ENCODE measurements at places on chromosomes 7 and 10.
A peak's percentile ranks its signal among the peaks of the same experiment; 100 is the strongest.

GRCh38 chr10:98417973-98418664, 3.1 kb upstream of the PYROXD2 start:
- no peak for DNase-seq

DNA sequence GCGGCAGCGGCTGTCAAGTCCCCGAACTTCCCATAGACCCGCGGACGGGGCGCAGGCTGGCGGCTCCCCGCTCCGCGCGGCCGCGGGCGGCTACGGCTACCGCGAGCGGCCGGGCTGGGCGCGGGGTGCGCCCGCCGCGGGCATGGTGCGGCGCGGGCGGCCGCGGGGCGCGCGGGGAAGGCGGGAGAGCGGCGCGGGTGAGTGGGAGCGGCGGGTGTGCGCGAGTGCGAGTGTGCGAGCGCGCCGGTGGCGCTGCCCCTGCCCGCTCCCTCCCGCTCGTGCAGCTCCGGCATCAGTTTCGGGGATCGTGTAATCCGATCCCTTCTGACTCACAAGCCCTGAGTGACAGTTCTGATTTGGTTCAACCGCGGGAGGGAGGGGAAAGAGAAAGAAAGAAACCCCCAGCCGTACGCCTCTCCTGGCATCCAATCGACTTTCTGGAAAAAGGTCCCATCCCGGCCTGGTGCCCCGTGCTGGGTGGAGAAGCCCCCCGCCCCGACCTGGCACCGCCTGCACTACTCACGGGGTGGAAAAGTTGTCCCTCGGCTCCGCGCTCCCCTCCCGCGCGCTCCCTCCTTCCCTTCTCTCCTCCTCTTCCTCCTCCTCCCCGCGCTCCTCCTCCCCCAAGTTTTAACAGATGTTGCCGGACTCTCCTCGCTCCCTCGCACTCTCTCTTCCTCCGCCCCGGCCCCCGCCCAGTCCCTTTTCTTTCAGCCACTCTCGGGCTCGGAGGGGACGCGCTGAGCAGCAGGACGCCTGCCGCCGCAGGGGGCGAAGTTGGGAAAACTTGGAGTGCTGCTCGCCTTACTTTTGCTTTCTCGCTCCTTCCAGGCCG, at the start of gene GLI3:
TSS of gene GLI3 (minus strand) at position 234 of the 835 bp plus-strand sequence. CDS start 13,956 bp downstream, outside the sequence.
- DNase-seq: peak; percentile 98

DNA sequence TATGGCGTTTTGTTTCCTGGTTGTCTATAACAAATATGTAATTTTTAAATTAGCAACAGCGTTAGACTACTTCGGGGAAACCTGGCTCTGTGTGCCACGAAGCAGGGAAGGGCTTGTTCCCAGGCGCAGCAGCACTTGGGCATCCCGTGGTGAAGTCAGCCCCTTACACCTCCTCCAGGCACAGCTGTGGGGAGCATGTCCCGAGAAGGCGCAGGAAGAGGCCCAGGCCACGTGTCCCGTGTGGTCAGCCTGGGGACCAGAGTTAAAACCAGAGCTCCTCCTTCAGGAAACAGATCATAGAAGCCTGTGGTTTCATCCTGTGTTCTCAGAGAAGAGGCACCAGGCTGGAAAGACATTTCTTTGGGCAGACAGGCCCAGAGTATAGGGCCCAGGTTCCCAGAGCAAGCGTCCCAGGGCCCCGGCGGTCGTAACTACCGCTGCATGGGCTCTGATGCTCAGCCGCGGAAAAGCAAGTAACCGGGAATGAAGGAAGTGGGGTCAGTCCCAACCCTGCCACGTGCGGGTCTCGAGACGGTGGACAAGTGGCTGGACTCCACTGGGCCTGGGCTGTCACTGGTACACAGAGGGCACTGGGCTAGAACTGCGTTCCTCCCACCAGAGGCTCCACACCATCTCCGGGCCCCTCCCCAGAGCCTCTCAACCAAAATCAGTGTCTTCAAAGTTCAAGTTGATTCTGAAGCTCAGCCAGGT, 7.1 kb downstream of the NUDT1 start:
- DNase-seq: peak; percentile 91

DNA sequence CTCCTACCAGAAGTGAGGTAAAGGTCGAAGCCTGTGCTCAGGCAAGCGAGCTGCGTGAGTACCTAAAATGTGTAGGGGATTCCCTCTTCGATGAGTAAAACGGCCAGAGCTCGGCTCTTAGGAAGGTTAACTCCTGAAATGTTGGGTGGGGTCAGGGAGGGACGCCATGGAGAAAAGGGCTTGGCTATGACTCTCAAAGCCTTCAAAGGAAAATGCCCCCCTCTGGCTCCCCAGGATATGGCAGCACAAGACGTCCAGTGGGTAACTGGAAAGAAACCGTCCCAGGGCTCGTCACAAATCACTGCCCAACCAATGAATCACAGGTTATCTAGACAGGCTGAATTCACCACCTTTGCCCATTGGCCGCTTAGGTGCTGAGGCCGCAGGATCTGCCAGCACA, 58.0 kb downstream of the CALML3 start:
- DNase-seq: no peak

DNA sequence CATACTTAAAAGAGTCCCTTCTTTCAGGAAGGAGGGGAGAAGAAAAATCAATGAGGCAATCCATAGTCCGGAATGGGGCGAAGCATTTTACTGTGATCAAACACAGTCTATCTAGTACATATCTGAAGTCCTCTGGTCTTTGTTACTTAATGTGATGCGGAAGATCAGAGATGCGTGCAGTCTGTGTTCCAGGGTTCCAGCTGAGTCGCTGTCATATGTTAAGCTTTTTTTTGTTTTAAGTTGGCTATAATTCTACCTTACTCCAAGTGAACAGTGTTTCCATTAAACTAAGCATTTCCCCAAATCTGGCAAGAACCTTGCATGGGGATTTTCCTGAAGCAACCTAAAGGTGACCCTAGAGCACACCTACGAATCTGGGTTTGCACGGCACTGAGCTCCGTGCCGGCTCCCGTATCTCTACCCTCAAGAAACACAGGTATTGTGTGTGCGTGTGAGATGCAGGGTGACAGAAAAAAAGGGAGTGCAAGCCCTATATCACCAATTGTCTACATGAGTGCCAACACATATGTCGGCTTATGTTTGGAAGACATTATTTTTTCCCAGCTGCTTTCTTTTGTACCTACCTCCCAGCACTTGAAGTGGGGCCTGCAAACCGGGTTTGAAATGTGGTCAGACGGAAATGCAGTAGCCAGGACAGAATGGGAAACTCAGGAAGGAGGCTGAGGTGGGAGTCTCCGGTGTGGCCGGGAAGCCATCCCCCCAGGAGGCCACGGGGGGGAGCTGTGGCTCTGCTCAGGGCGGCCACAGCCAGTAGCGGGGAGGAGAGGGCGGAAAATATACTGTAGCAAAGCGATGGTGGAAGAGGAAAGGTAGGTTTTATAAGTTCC, 435.8 kb upstream of the MGMT start:
- DNase-seq: peak; percentile 89

GRCh38 chr10:51960494-51960895, 261.1 kb upstream of the CSTF2T start:
- no peak for DNase-seq

- no peak for DNase-seq
These were observed 69.8 kb upstream of the SEMA3A start for GRCh38 chr7:84264396-84264795.

GRCh38 chr7:155291045-155291530, 6.6 kb upstream of the INSIG1 start:
- no peak for DNase-seq

GRCh38 chr7:41131956-41132355, 570.9 kb downstream of the INHBA start:
- no peak for DNase-seq

DNA sequence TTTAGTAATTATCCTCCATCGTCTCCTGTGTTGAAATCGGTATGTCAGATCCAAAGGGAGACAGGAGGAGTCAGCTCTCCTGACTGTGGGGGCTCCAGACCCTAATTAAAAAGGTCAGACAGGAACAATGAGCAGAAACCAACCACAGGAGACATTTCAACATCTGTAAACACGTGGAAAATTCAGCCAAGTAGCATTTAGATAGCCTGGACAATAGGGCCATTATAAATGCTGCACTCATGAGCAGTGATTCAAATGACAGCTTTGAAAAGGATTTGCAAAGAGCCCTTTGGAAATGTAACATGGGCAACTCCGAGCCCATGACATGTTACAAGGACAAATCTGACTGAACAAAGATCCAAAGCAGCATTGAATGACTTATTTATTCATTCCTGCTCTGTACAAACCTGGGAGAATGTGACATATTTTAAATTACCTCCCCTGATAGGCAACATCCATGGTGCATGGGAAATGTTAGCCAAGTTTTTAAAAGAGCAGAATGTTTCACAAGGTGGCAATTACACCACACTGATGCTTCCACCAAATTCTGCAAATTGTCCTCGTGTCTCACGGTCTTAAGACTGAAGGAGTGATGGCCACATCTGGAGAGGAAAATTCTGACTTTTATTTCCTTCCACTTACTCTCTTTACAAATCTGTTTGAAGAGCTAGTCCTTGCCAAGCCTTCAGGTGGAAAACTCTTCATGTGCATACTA, 113.3 kb upstream of the KMT2E start:
- no peak for DNase-seq

- no peak for DNase-seq
These were observed 36.9 kb downstream of the BAG3 start for GRCh38 chr10:119688033-119688508.

DNA sequence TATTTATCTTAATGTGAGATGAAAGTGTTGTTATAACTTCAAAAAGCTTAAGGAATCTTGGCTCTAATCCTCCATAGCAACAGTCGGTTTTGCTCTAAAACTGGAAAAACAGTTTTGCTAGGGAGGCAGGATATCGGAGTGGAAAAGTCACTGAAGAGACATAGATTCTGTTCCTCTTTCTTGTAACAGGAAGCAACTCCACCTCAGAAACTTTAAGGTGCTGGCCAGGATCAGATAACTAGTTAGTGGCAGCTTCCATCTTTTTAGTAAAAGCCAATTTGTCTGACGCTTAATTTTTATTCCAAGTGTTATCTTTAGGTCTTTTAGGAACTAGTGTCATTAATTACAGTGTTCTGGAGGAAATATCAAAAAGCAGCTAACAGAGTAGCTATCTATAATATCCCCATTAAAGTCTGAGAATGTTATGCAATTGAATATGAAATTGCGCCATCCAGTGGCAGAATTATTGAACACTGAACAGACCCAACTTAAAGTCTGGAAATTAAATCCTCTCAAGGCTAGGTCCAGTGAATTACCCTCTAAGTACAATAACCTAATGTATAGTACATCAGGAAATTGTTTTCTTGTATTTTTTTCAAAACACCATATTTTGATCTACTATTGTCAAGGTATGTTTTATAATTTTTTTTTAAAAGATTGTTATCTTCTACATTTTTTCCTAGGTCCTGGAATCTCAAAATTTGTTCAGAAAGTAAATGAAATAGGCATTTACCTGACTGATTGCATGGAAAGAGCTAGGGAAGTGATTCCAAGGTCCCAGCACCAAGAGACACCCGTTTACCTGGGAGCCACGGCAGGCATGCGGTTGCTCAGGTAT, 65.9 kb upstream of the CC2D2B start:
- DNase-seq: no peak

GRCh38 chr7:114298011-114298410, 116.6 kb upstream of the FOXP2 start:
- DNase-seq: no peak

DNA sequence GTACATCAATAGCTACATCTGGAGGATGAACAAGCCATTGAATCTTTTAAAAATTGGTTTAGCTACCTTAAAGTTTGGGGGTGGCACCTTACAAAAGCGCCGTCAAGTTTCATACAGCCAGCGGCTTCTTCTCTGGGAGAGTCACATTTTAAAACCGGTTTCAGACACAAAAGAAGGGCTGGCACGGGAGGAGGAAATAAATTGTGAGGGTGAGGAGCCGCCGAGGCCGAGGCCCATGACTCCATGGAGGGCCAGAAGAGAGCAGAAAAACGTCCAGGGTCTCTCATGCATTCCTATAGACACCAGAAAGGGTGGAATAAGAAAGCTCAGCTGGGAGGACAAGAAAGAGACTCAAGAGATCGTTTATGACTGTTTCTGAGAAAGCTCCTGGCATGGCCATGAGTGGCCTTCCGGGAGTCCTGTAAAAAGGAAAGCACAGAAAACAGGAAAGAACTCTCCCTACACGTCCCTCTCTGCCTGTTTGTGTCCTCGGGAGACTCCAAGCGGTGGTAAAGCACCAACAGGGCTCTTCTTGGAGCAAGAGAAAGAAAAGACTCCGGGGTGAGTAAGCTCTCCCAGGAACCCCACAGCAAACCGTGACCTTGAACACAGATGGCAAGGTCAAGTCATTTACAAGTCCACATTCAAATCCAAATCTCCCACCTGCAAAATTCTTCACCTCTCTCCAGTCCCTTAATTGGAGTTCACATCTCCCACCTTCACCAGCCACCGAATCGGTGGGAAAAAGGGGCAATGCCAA, 1.8 kb downstream of the FRAT2 start:
- DNase-seq: peak; percentile 49

- DNase-seq: no peak
These were observed 143.4 kb upstream of the CHST15 start for GRCh38 chr10:124236816-124237215.

- no peak for DNase-seq
These were observed 57.6 kb downstream of the SNX10 start for GRCh38 chr7:26349005-26349915.

DNA sequence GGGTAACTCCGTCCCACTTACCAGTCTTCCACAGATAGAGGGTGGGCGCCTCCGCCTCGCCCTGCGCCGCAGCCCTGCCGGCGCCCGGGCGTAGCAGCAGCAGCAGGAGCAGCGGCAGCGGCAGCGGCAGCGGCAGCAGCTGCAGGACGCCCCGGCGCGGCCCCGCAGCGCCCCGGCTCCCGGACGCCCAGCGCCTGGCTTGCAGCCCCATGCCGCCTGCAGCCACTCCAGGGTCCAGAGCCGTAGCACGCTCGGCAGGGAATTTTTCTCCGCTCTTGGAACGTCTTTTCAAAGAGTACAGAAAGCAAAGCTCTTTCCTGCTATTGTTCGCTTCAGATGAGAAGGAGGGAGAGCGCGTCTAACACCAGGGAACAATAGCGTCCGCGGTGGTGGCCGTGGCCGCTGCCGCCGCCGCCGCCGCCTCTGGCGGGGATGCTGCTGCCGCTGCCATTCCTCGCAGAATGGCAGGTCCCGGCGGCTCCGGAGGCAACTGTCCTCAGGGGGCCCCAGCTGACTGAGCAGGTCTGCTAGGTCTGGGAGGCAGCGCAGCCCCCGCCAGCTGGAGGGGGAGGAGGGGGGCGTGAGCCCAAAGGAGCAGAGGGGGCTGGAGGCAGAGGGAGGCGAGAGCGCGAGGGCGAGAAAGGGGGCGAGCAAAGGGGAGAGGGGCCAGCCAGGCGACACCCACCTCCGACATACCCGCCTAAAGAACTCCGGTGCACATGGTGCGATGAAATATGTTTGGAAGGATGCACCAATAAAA, at the start of gene THSD7A:
TSS of gene THSD7A (minus strand) at position 463 of the 760 bp plus-strand sequence. CDS start at position 211, 252 bp downstream.
- DNase-seq: peak; percentile 78

All from left hindlimb (tissue), 1 donor.